ENCODE measurements at places on chromosomes 7 and 10. TPM values are rescaled to one million over a fixed set of nuclear protein-coding genes. Genes with fewer than 3 reads are reported as not detected.

LHPP gene
- 20.7 TPM for total RNA-seq

PRKG1 gene
- total RNA-seq, result not detected

DPP6 gene
- total RNA-seq, result not detected

HECW1 gene
- total RNA-seq, result not detected

SPDYE18 gene
- 1.4 TPM for total RNA-seq

LRRD1 gene
- total RNA-seq, result not detected

MMP21 gene
- total RNA-seq, result not detected

AQP1 gene
- 0.18 TPM for total RNA-seq

FRA10AC1 gene
- 14.7 TPM for total RNA-seq

GRCh38 chr7:106029451-106029850 lies 66.4 kb downstream of the CDHR3 start:
- DNase-seq, result no peak

DNA sequence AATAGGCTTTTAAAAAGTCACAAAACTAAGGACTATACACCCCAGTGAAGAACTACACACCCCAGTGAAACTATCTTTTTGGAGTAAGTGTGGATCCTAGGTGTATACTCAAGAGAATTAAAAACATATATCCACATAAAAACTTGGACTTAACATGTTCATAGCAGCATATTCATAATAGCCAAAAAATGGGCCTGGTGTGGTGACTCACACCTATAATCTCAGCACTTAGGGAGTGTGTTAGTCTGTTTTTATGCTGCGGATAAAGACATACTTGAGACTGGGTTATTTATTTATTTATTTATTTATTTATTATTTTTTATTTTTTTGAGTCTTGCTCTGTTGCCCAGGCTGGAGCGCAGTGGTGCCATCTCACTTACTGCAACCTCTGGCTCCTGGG lies 19.0 kb upstream of the COMTD1 start:
- DNase-seq, result no peak

DNA sequence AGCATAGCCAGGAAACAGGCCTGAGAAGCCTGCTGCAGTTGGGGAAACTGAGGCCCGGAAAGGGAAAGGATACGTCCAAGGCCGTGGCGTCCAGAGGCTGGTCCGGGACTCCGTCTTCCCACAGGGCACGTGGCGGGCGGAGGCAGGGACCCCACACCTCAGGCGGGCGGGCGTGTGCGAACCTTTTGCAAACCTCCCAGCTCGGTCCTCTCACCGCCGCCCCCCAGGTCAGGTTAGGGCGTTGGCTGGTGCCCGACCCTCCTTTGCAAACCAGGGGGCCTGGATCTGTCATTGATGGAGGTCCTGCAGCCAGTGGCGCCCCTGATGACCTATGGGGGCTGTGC lies 19.3 kb downstream of the FAM20C start:
- no peak for DNase-seq

- no peak for DNase-seq
These were observed 2.0 kb downstream of the FLNC start for GRCh38 chr7:128831994-128832879.

DNA sequence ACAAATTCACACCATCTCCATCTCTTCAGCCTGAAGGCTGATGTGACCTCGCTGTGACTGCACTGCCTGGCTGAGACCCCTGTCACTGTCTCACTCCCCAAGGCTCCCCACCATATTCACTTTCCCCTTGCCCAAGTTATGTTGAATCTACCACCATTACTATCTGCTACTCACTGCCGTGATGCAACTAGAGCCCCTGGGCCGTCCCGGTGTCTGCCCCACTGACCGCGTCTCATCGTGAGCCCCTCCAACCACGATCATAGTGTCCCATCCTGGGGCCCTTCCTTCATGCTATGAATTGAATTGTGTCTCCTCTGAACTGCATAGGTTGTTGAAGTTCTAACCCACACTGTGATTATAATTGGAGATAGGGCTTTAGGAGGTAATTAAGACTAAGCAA lies 71.9 kb upstream of the CHST15 start:
- DNase-seq, result no peak

- DNase-seq, result peak; percentile 21
These were observed 268.9 kb downstream of the ADK start for GRCh38 chr10:74419958-74420375.

- DNase-seq, result no peak
These were observed 13.2 kb downstream of the TMEM273 start for GRCh38 chr10:49174926-49175500.

DNA sequence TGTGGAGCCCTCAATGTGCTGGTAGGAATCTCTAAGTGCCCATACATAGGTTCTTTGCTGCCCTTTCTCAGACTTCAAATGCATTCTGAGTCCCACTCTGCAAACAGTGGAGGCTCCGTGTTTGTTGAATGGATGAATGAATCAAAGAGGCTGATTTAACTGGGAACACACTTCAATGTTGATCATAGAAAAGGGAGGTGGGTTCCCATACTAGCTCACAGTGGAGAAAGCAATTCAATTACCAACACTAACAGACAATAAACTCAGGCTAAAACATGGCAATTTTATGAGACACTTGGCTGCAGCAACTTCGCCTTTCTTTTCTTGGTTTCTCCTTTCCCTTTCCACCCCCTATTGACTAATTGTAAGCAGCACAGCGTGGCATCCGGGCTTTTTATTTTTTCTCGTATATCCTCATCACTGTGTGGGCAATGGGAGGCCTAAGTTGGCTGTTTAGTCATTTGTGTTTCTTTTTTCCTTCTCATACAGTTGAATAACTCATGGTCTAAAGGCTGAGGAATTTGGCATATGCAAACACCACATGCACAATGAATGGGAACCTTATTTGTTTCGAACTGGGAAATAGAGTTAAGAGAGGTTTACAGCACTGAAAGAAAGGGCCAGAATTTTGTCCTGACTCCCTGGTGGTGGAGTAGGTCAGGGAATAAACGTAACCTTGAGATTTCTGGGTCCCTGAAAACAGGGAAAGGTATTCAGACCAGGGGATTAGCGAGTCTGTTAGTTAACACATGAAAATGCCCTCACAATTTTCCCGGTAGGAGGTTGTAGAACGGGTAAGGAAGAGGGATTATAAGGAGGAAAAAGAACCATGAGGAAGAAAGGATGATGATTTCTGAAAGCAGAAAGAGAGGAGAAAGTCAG lies 858.5 kb downstream of the KCNMA1 start:
- DNase-seq, result no peak

- no peak for DNase-seq
These were observed 170.8 kb upstream of the CDCA7L start for GRCh38 chr7:22116451-22117030.

GRCh38 chr10:10605551-10606081 lies 412.1 kb upstream of the CELF2 start:
- DNase-seq, result no peak

- no peak for DNase-seq
These were observed 75.3 kb downstream of the GAD2 start for GRCh38 chr10:26291721-26292480.

- DNase-seq, result no peak
These were observed 336.7 kb upstream of the KLF6 start for GRCh38 chr10:4121502-4122380.

GRCh38 chr7:129615018-129615417 lies 3.5 kb downstream of the NRF1 start:
- peak; percentile 26 for DNase-seq

- DNase-seq, result no peak
These were observed 45.2 kb downstream of the INPP5A start for GRCh38 chr10:132582771-132583170.

GRCh38 chr10:133421336-133422222 lies 2.8 kb downstream of the SPRN start:
- DNase-seq, result no peak

DNA sequence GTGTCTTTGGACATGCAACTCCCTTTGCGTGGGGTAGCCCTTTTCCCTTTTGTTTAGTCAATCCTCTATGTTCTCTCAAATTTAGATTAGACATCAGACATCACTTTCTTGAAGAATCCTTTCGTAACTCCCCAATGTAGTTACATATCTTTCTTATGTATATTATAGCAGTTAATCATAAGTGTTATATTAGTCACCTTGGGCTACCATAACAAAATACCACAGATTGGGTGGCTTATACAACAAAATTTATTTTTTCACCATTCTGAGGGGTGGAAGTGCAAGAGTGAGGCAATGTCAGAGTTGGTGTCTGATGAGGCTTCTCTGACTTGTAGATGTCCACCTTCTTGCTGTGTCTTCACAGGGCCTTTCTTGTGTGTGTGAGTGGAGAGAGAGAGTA lies 105.7 kb downstream of the PHTF2 start:
- DNase-seq, result no peak

- DNase-seq, result no peak
These were observed 71.2 kb downstream of the TRRAP start for GRCh38 chr7:98949336-98950044.

GRCh38 chr7:51114501-51114900 lies 202.1 kb downstream of the COBL start:
- DNase-seq, result no peak

DNA sequence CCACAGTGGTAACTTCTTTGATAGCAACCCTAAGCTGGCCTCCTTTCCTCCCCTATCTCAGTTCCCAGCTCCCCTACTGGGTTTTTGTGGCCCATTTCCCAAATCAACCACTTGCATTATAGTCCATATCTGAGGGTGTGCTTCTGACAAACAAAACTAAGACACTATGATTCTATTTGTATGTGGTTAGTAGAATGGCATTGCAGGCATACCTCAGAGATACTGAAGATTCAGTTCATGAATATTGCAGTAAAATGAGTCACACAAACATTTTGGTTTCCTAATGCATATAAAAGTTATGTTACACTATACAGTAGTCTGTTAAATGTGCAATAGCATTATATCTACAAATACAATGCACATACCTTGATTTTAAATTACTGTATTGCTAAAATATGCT lies 15.4 kb upstream of the TMEM243 start:
- no peak for DNase-seq

DNA sequence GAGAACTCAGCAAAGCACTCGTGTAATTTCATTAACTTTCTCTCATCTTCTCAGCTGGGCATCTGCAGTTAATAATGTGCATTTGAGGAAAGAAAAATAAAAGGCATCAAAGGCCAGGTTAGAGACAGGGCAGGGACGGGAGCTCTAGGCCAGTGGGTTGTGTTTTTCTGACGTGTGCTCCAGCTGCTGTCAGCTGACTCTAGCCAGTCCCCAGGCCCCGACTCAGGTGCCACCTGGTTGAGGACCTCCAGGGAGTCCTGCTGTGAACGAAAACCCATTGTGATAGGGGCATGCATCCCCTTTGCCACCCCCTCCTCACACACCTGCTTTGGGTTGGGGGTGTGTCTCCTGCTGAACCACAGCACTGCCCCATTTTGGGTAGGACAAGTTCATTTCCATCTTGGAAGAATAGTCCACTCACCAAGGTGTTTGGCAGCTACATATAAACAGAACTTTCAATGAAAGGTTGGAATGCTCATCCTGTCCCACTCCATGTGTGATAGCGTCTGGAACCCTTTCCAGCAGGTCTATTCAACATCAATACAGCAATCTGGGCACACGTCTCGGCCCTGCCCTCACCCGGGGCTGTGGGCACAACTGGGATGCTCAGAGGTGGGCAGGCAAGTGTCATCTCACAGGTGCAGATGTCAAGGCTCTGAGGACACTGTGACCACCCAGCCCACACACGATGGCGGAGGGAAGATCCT lies 146.1 kb upstream of the FAM20C start:
- no peak for DNase-seq

DNA sequence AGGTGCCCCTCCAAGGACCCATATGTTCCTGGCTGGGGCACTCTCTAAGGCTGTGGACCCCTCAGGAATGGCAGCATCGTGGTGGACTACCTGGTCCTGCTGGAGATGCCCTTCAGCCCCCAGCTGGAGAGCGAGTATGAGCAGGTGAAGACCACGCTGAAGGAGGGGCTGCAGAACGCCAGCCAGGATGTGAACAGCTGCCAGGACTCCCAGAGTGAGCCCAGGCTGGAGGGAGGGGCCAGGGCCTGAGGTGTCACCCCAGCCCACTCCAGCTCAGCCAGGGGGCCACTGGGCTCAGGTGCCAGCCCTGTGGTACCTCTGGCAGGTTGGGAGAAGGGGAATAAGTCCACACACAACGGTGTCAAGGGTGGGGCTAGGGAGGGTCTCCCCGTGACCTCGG lies 4.7 kb upstream of the MUC12 start:
- no peak for DNase-seq

DNA sequence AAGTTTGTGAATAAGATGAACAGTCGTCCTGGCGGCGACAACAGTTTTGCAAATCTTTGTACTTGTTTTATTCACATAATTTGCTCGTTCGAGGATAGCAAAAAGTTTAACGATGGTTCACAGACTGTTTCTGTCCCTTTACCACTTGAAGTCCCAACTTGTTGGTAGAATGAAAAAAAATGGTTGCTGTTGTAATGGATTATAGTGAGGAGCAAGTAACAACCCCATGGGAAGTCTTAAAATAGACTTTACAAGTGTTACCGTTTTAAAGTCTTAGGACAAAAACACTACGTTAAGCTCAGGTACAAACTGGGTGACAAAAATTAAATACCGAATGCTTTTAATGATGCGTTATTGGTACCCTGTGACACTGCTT lies 589 bp downstream of the LSM8 start:
- no peak for DNase-seq

- DNase-seq, result no peak
These were observed 165.2 kb downstream of the GPR158 start for GRCh38 chr10:25339966-25340365.

Measured in activated CD4-positive, alpha-beta memory T cell treated with anti-CD3 and anti-CD28 coated beads, Interleukin-2, amount 10 ng/mL, durations not matched to agents 7 days and 5 days (primary cell).